ENCODE measurements at places on chromosomes 7 and 10.

- DNase-seq = no peak
Measured at GRCh38 chr7:156019776-156020565, 207.7 kb upstream of the SHH start.

- DNase-seq = no peak
Measured at GRCh38 chr10:121183236-121183635, 332.1 kb downstream of the WDR11 start.

- no peak for DNase-seq
Measured at GRCh38 chr7:150755473-150756099, 18.4 kb downstream of the GIMAP5 start.

DNA sequence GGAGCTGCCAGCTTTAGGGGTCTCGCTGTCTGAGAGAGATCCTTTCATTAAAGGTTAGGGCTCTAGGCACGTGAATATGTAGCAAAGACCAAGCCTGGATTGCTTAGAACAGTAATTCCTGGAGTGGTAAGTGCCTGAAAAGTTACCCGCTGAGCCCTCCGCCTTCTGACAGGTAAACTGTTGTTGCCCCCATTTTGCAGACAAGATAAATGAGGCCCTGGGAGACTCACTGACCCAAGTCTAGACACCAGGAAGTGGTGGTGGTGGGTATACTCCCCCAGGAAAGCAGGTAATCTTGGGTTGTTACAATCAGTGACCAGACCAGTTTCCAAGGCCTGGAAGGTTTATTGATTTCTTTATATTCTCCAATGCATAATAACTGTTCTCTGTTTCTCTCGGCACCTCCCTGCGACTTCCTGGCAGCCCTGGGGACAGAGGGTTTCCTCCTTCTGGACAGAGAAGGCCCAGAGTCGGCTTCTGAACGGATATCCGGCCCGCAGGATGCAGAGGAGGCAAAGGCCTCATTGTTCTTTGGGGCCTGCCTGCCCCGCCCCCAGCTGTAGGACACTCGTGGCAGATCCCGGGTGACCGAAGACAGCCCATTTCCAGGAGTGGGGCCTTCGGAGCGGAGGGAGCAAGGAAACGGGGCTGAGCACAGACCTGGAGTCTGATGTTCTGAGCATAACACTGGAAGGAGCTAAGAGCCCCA lies 1.3 kb upstream of the GRK5 start:
- no peak for DNase-seq

DNA sequence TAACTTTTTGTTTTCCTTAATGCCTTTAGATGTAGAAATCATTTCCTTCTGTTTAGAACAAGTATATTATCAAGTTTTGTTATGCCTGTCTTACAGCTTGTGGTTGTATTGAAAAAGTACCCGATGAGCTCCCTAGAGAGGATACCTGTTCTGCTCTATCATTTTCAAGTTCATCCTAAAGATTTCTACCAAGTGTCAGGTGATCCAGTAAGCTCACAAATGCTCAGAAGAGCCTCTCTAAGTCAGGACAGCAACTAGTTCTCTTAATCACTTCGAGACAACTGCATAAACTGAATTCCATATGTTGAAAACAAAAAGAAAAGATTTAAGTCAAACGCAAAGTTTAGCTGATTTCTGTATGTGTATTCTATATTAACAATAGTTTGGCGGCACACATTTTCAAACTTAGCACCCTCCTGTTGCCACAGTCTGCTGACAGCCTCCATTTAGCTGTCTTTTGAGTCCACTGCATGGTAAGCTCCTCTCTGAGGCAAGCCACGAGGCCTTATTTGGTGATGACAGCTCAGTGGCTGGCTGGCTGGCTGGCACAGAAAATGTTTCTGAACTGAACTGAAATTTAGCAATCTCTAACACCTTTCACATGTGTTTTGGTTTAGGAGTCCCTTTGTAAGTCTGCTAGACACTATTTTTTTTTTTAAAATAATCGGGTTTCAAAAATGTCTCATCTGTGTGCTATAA lies 59.4 kb downstream of the SEMA3C start:
- no peak for DNase-seq

DNA sequence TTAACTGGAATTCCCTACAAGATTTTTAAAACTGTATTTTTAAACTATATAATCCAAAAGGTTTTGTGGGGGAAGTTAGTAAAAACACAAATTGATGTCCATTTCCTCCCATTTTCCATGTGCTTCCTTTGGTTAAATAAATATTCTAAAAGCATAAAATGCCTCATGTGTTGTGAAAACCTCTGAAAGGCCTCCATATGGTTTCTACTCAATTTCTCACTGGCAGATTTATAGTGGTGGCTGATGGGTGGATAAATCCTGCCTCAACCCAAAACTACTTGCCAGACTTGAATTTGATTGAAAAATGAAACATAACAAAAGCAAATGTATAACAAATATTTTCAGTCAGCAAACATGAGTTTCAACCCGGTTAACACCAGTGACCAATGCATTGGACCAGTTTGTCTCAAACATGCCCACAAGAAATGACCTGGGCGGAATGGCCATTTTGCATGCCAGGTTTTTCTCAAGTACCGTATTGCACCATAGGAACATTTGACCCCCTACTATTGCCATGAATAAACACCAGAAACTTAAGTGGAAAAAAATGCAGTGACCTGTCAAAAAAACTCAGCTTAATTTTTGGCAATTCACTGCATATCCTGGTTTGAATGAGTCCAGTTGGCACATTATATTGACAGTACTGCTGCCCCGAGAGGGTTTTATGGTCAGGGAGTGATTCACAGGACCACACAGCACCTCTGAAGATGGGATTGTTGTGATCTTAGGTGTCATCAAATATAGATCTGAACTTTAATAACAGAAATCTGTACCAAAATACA lies 454.6 kb upstream of the ANKRD30A start:
- DNase-seq = no peak

DNA sequence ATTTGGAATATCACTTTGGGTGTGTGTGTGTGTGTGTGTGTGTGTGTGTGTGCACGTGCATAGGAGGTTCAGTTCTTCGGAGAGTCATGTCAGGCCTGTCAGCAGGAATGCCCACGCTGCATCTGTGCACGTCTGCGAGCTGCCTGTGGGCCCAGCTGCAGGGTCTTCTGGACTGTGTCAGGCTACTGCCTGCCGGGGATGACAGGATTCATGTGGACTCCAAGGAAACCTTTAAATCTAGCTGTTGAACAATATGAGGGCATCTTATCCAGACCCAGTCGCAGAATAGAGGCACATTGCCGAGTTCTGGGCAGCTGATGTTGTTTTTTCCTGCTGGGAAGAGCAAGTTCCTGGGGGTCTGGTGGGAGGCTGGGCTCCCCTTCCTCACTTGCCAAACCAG lies 19.0 kb downstream of the AQP1 start:
- DNase-seq = no peak

DNA sequence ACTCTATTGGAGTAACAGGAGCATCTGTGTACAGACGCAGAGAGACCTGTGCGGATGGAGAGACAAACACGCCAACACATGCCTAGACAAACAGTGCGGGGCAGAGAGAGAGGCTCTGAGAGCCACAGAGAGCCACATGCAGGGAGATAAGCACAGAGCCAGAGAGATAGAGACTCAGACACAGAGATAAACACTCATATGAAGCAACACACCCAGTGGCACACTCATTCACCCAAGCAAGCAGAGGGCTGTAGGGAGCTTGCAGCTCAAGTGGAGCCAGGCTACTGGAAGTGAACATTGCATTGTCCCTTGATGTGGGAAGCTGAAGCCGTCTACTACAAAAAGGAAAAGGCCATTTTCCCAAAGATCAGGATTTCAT lies 46.6 kb upstream of the PODXL start:
- no peak for DNase-seq

GRCh38 chr7:84049071-84049836 lies 145.3 kb downstream of the SEMA3A start:
- no peak for DNase-seq

GRCh38 chr10:60678978-60679377 lies 99.3 kb upstream of the CDK1 start:
- no peak for DNase-seq

- no peak for DNase-seq
Measured at GRCh38 chr10:44990302-44990655, 10.4 kb upstream of the ZNF22 start.

- DNase-seq = no peak
Measured at GRCh38 chr10:61588770-61589211, 73.9 kb upstream of the CABCOCO1 start.

- no peak for DNase-seq
Measured at GRCh38 chr10:100238429-100238828, 9.0 kb upstream of the CHUK start.

DNA sequence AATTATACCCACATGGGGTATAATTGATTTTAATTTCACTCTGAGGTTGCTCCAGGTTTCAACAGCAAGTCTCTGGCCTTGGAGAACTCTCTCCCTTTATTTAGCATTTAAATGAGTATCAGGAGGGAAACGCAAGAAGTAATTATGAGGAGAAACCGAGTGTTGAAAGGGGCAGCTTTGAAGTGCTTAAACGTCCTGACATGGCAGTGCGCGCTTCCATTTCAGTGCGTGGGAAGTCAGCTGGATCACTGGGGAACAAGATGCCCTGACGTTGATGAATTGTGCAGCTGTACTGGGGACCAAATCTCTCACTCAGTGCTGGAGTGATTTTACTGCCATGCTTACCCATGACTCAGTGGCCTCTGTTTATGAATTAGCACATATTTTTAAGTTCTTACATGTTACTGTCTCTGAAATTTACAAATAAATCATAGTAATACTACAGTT lies 106.0 kb upstream of the PRR15 start:
- peak; percentile 81 for DNase-seq

- no peak for DNase-seq
Measured at GRCh38 chr10:43229208-43230061, 37.4 kb downstream of the RASGEF1A start.

GRCh38 chr10:50469288-50469687 lies 154.5 kb downstream of the SGMS1 start:
- no peak for DNase-seq

DNA sequence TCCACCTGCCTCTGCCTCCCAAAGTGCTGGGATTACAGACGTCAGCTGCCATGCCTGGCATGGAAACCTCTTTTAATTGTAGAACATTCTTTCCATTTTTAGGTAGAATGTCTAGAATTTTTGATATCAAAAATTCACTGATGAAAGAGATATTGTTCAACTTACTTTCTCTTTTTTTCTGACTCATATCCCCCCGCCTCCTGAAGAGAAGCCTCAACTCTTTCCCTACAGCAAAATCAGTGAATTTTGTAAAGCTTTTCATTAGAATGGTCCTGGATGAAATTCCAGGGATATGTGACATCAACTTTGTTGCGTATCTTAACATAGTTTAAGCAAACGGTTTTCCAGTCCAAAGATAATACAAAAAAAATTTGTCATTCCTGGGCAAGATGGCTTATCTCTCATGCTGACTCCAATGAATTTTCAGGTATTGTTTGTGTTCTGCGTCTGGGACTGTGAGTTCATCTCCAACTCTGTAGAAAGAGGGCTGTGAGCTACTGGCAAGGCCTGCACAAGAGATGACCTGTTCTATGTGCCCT lies 256.8 kb downstream of the BMPER start:
- no peak for DNase-seq

GRCh38 chr7:2710286-2710655 lies 22.3 kb downstream of the AMZ1 start:
- no peak for DNase-seq

GRCh38 chr7:44285561-44285960 lies 39.8 kb downstream of the CAMK2B start:
- no peak for DNase-seq

- DNase-seq = no peak
Measured at GRCh38 chr10:86068231-86069054, 298.2 kb downstream of the GRID1 start.

GRCh38 chr7:102860351-102860811 lies 52.4 kb upstream of the LRRC17 start:
- peak; percentile 52 for DNase-seq

DNA sequence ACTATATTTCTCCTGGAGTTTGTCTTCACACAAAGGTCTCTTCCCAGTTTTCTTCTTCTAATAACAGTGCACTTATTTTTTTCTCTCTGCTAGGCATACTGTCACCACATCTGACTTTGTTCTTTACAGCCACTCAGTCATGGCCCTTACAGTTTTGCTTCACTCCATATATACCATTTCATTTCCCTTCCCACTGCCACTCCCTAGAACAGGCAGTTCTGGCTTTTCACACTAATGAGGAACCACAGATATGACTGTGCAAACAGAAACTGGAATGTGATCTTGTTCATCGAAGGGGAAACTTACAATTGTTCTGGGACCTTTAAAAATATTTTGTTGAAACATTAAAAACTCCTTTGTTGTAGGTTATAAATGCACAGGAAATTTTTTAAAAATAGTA lies 67.3 kb downstream of the EPDR1 start:
- DNase-seq = no peak

DNA sequence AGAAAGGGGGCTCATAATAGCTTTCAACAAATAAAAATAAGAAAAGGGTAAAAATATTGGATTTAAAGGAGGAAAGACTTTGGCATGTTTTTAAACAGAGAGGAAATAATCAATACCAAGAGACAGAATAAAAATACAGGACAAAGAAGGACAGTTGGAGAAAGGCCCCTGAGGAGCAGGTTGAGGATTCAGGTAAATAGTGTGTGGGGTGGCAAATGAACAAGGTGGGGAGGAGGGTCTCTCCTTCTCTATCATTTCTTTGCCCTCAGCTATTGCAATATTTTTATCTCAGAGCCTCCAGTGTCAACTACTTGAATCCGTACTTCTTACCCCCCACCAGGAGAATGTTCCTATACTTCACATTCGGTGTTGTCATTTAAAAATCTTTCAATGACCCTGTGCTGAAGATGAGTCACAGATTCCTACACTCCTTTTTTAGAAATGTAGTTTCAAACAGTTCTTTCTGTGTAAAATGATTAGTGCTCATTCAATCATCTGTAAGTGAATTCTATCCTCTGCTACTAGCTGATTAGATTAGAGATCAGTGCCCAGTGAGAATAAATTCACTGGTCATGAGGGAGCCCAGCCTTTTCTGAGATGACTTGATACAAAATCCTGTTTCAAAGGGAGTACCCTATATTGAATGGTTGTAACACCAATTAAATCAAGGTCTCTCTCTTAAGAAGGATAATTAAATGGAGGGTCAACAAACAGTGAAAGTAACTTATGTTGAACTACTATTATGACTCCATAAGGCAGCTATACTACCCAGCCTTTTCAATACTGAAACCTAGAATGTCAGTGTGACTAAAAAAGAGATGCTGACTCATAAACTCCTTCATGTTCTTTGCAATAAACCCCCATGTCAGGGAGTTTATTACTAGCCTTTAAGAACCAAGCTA lies 50.4 kb upstream of the WNT16 start:
- DNase-seq = no peak

DNA sequence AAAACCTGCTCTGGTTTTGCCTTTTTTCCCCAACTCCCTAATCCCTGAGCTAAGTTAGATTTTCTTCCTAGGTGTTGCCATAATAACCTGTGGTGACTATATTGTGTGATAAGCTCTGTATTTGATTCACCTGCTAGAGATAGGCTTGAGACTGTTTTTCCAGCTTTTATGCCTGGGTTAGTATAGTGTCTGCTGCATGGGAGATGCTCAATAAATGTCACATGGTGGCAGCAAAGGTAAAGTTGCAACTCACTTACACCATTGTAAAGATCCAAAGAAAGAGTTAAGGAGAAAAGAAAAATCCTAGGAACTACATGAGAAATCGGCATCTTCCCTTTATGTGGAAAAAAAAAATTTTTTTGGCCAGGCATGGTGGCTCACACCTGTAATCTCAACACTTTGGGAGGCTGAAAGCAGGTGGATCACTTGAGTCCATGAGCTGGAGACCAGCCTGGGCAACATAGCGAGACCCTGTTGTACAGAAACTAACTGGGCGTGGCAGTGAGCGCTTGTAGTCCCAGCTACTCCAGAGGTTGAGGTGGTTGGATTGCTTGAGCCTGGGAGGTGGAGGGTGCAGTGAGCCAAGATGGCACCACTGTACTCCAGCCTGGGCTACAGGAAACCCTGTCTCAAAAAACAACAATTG lies 3.7 kb downstream of the CCNJ start:
- DNase-seq = no peak
